Thyroid gland (tissue), 4 donors: ENCODE measurements at places on chromosomes 1 and 21.

GRCh38 chr1:173863224-173864161 lies 4.3 kb downstream of the GAS5 start:
- no peak for DNase-seq

DNA sequence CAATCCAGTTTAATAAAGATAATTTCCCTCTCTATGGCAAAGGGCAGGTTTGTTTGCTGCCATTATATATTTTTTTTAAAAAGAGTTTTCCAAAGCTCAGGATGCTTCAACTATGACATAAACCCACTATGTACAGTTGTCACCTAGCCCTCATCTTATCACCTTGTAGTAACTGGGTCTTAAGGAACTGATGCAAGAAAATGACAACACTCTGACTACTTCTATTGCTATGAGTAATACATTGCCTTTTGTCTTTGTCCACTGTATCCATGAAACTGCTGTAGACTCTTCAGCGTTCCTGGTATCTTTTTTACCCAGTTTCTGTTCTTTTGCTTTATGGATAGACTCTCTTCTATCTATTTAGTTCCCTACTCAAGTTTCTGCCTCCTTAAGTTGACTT lies 586.5 kb downstream of the NEGR1 start:
- no peak for DNase-seq

- no peak for DNase-seq
Observed at GRCh38 chr1:101298663-101299062, 61.8 kb downstream of the S1PR1 start.

DNA sequence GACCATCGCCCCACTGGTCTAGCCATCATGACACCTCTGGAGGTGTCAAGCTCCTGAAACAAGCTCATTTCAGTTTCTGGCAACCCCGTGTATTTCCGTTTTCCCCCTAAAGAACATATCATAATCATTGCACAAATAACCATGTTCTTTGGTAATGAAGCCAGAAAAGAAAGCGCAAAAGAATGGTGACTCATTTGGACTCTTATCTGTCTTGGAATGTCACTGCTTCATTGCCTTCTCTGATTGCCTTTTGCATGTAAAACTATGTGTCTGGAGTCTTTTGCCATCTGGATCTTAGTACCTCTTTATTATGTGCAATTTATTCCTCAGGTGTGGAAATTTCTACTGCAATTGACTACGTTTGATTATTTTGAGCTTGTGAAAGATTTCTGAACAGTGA lies 110.5 kb downstream of the COLGALT2 start:
- DNase-seq, result no peak

- DNase-seq, result peak; percentile 47
Observed at GRCh38 chr21:26961698-26962097, 5.2 kb downstream of the ADAMTS5 start.
